ENCODE measurements at places on chromosomes 5 and 9.

- no peak for DNase-seq
These were observed 9.2 kb downstream of the TSPAN17 start for GRCh38 chr5:176656467-176656990.

- no peak for DNase-seq
These were observed 40.0 kb downstream of the NIM1K start for GRCh38 chr5:43231977-43232376.

DNA sequence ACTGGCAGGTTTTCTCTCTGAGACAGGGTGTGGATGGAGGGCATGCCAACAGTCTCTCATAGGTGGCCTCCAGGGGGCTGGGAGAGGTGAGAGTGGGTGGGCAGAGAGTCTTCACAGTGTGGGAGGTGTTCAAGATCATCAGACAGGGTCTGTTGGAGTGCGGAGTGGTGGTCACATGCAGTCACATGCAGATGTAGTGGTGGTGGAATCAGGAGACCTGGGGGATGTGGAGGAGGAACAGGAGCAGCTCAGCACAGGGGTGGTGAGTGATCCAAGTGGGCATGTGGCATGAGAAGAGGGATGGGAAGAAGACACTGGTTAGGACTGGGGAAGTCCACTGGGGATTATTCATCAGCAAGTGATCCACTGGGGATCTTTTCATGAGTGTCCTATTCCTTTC is 5.8 kb downstream of the GM2A start:
- DNase-seq: no peak

- no peak for DNase-seq
These were observed 194.4 kb downstream of the EBF1 start for GRCh38 chr5:158905281-158905680.

GRCh38 chr5:34563931-34564709 is 92.0 kb upstream of the RAI14 start:
- DNase-seq: no peak

GRCh38 chr9:33946779-33947535 is 101.7 kb downstream of the UBAP2 start:
- no peak for DNase-seq

DNA sequence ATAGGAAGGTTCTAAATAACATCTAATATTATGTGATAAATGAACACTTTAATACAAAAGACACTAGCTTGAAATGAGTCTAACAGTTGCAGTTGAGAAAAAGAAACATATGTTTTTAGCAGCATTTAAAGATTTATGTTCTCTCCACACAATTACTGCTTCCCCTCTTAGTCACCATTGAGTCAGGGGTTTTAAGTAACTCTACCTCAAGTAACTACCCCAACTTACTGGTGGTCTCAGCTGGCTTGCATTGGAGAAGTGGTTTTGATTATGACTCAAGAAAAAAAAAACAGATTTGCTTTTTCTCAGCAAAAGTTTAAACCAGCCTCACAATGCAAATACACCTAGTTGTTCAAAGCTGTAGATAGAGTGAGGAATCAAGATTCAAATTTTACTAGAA is 1216.5 kb upstream of the CDH9 start:
- DNase-seq: no peak

GRCh38 chr5:96157841-96158291 is 196.2 kb upstream of the ELL2 start:
- DNase-seq: no peak

GRCh38 chr9:126127591-126127990 is 199.0 kb upstream of the MVB12B start:
- DNase-seq: no peak

- no peak for DNase-seq
These were observed 48.5 kb downstream of the MACROH2A1 start for GRCh38 chr5:135350536-135350935.

- DNase-seq: no peak
These were observed 6.5 kb upstream of the RICTOR start for GRCh38 chr5:39080597-39081204.

DNA sequence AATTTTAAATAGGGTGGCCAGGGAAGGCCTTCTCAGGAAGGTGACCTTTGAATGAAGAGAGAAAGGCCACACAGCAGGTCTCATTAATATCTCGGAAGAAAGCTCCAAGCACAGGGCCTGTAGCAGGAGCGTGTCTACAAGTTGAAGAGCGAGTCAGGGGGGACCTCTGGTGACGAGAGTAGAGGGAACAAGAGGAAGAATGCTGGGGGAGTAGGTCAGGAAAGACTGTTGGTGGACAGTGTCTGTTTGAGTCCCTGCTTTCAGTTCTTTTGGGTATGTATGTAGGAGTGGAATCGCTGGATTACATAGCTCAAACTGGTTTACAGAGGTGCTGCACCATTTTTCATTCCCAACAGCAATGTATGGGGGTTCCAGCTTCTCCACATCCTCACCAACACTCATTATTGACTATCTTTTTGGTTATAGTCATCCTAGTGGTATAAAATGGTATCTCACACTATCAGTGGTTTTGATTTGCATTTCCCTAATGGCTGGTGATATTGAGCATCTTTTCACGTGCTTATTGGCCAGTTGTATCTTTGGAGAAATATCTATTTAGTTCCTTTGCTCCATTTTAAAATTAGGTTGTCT is 55.8 kb downstream of the NUP214 start:
- DNase-seq: no peak

- no peak for DNase-seq
These were observed 1.4 kb upstream of the ENC1 start for GRCh38 chr5:74641735-74642542.

GRCh38 chr5:10276691-10277090 is 26.6 kb downstream of the CCT5 start:
- no peak for DNase-seq

Data from GM12892 (cell line).